M059J (cell line): ENCODE measurements at places on chromosomes 12 and 14.

DNA sequence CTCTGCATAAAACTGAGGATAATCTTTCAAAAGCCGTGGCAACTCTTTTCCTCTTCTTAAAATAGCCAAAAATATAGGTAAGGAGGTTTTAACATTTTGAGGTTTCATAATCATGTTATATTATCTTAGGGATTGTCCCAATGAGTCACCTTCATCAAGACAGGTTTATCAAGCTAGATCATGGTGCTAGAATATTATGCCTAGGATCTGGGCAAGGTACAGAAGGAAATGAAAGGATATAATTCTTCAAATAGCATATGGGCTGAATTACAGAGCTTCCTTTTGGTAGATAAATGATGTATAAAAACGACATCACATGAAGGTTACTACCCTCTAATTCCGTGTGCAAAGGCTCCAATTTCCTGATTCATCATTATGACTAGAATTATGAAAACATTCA lies 28.6 kb upstream of the TBC1D15 start:
- DNase-seq = no peak

DNA sequence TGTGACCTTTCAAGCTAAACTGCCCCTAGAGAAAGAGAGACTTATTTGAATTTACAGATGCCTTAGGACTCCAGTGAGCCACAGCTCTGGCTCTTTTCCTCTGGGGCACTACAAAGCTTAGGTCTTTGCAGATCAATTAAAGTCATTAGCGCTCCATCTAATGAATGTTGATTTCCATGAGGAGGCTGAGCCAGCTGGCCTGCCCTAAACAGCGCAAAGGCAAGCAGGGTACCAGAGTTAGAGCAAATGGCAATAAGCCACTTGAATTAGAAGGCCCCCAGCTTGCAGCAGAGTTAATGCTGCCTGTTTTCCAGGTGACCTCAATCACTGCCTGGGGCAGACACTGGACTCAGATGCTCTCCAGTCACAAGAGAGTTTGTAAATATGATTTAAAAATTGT lies 695.3 kb downstream of the DIO2 start:
- peak; percentile 3 for DNase-seq

- DNase-seq = no peak
Observed at GRCh38 chr12:31962076-31962475, 2.9 kb downstream of the RESF1 start.

DNA sequence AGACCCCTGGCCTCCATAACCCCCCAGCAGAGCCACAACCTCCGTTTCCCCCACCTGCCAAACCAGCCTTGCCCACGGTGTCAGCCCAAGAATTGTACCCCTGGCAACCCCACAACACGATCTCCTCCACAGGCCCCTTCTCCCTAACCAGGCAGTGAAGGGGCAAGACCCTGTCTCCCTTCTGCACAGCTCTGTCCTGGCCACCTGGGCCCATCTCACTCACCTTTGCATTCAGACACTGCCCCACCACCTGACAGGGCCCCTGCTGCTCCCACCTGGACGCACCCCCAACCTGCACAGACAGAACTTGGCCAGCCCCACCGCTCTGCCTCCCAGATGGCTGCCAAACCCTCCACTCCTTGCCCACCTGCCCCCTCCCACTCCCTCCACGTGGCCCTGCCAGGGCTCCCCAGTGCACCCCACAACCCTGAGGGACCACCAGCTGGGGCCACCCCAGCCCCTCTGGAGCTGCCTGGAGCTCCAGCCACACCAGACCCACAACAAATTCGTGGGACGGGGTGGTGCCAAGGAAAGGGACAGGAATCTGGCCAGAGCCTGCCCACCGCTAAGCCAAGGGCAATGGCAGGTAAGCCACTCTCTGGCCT lies 11.8 kb downstream of the AHNAK2 start:
- DNase-seq = no peak

GRCh38 chr12:130086797-130087196 lies 75.5 kb upstream of the FZD10 start:
- DNase-seq = no peak

DNA sequence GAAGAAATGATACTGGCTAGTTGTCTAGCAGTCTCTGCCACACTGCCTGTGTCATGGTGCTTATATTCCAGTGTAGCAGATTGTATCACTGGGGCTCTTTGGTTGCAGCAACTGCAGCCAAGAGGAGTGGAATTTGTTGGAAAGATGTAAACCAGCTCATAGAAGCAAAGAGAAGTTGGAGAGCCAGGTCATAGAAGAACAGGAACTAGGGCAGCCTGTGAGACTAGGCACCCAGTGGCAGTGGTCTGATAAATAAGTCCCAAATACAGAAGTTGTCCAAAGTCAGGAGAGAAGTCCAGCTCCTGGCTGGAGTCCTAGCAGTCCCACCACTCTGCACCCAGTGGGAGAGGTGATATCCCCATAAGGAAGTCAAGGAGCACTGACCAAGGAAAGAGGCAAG lies 172.5 kb upstream of the ARID2 start:
- DNase-seq = no peak

- DNase-seq = no peak
Observed at GRCh38 chr12:28711421-28711820, 437.7 kb upstream of the FAR2 start.

- peak; percentile 26 for DNase-seq
Observed at GRCh38 chr14:33949411-33949893, 1.4 kb downstream of the EGLN3 start.

DNA sequence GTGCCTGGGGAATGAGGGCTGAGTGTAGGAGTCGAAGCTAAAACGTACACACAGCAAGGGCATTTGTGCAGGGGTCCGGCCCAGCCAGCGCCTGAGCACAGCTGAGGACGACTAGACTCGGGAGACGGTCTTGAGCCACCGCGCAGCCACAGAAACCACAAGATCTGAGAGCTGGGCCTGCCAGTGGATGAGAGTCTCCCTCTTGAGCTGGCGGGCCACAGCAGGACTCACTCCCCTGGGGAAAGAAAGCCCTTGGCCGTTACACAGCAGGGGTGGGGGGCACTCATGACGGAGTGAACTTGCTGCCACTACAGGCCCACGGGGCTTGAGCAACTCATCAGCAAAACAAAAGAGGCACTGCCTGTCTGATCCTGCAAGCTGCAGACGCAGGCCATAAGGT lies 23.0 kb downstream of the STX2 start:
- DNase-seq = no peak

- DNase-seq = no peak
Observed at GRCh38 chr12:6500466-6500865, 6.6 kb downstream of the NCAPD2 start.

- DNase-seq = no peak
Observed at GRCh38 chr14:23804817-23805216, 148.8 kb upstream of the DHRS4 start.

DNA sequence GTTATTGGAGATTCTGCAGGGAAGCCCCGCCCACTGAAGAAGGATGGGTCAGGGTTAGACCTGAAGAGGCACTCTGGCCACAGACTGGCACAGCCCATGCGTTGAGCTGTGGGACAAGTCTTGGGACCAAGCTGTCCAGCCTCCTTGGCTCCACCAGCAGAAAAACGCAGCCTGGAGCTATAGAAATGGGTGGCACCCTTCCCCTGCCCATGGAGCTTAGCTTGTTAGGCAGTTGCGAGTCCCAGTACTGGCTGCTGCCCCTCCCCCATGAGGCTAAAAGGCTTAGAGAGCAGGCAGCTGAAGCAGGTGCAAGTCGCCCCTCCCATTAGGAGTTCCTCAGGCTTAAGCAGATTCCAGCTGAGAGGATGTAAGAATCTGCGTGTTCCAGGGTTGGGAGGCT lies 1124.0 kb upstream of the TMEM132C start:
- DNase-seq = no peak

DNA sequence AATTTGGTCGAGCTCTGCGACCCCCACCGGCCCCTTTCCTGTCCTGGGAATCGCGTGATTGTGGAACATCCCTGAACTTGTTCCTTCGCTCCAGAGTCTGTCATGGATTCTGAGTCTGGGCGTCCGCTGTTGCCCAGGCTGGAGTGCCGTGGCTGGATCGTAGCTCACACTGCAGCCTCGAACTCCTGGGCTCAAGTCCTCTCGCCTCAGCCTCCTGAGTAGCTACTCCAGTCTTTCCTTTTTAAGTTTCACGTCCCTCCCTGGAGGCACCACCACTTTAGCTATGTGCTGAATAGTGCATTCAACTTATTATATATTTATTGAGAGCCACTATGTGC lies 698 bp downstream of the ACOT6 start:
- no peak for DNase-seq

DNA sequence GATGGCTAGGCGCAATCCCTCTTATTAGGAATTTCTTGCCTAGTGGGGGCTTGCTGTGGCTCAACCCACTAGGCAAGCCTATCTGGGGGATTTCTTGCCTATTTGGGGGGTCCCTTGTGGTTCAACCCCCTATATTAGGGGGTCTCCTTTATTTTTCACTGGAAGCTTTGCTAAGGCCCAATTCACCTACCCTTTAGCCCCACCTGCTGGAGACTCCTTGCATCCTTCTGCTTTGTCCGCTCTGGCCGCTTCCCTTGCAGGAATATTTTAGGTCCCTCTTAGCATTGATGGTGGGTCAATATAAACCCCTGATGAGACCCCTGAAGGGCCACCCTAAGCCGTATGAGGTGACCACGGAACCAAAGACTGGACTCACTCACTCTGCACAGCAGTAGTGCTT lies 1552.1 kb downstream of the AACS start:
- no peak for DNase-seq

GRCh38 chr12:62517887-62518286 lies 51.3 kb downstream of the MON2 start:
- no peak for DNase-seq

- peak; percentile 66 for DNase-seq
Observed at GRCh38 chr12:25800101-25800500, 158.4 kb upstream of the RASSF8 start.

GRCh38 chr14:74634964-74635363 lies 22.9 kb upstream of the LTBP2 start:
- no peak for DNase-seq

DNA sequence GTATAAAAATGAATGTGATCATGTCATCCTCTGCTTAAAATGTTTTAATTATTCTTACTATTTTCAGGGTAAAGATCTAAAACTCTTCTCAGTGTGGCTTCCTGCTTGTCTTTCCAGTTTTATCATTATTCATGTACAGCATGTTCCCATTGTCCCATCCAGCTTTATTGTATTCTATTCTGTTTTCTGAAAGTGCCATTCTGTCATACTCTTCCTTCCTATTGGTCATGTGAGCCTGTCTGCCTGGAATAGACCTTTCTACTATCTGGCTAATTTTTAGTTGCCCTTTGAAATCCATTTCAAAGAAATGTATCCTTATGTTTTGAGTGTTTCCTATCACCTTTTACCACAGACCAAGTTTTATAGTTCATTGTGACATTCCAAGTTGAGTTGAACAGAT lies 34.9 kb downstream of the PALS1 start:
- no peak for DNase-seq
